ENCODE measurements at places on chromosomes 12 and 14.

DNA sequence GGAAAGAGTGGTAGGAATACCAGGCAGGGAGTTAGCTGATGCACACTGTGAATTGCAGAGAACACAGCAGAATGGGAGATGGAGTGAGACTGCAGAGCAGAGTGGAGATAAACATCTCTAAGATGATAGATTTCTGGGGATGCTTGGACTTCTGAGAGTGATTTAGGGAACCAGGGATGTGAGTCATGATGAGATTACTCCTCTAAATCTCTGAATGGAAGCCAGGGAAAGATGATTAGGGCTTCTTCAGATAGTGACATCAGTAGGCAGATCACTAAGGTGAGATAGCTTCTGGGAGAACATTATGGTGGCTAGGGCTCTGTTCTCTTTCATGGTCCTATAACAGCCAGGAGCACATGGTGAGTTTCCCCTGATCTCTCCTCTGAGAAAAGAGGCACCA lies 501.5 kb upstream of the USP15 start:
- no peak for DNase-seq

- DNase-seq, result no peak
These were observed 218.4 kb downstream of the ADAMTS20 start for GRCh38 chr12:43333644-43334043.

GRCh38 chr12:52687497-52688385 lies 7.5 kb upstream of the KRT1 start:
- DNase-seq, result no peak

DNA sequence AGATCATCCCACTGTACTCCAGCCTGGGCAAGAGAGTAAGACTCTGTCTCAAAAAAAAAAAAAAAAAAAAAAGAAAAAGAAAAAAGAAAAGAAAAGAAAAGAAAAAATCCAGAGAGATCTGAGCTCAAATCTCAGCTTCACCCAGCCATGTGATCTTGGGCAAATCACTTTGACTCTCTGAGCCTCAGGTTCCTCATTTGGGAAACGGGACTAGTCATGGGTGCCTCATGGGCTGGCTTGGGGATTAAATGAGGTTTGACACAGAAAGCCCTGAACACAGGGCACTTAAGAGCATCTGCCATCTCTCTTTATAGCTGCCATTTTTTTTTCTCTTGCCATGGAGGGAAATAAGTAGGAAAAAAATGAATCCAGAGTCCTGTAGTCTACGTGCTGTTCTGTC lies 86.2 kb upstream of the MYL2 start:
- no peak for DNase-seq

DNA sequence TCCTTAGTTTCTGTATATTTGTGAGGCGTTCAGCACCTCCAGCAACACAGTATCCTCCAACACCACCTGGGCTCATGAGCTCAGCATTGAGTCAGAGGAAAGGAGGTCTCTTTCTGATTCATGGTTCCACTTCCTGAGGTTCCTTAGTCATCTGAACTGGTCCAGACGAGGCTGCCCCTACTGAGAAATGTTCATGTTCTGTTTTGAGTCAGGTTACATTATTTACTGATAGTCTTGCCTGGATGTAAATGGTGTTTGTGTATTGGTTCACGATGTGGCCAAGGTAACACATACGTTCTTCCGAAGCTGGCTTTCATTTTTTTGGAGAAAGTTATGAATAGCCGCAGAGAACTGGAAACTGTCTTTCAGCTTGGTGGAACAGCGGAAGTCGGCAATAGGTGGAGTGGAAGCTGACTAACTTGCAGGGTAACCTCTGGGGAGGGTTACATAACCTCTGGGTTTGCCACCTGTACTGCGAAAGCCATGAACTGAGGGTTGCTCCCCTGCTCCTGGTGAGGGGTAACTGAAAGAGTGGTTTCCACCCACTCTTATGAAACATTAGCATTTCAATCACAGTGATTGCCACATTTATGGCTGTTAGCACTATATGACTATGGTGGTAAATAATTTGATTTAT lies 42.2 kb upstream of the MANSC4 start:
- DNase-seq, result no peak

DNA sequence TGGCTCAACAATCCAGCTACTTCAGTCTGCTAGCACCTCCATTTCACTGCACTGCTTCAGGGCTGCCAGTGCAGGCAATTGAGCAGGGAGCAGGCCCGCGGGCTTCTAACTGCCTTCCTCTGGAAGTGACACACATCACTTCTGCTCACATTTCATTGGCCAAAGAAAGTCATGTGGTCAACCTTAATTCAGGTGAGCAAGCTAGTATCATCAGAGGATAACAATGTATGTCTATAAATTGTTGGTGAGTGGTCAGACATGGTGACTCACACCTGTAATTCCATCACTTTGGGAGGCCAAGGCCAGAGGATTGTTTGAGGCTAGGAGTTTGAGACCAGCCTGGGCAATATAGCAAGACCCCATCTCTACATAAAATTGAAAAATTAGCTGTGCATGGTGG lies 22.3 kb upstream of the CHGA start:
- DNase-seq, result no peak

DNA sequence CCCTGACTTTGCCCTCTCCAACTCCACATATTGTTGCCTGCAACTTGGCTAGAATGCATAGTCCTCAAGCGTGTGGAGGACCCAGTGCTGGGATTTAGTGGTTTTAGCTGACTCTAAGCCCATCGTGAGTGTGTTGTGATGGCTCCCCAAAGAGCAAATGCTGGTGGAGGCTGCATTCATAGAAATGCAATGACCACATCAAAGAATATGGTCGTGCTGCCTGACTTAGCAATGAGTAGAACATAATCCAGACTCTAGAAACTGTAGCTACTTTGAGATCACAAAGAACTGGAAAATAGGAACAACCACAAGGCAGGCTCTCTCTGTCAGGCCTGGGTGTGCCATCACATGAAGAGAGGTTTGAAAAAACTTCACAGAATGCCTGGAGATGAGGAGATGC lies 1.3 kb downstream of the DYRK4 start:
- DNase-seq, result no peak

DNA sequence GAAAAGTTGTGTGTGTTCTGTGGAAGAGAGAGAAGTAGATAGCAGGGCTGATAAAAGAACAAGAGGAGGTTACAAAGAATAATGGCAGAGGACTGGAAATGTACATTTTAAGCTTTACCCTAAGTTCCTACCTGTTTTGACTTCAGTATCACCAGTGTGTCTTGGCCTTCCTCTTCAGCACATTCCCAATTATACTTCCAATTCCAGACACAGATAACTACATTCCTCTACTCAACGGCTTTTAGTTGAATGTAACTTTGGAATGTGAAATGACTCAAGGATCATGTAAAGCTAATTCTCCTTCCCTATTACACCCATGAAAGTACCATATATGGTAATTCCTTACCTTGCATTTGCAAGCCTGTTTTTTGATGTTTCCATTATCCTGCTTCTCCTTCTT lies 5.0 kb downstream of the MGST1 start:
- no peak for DNase-seq

DNA sequence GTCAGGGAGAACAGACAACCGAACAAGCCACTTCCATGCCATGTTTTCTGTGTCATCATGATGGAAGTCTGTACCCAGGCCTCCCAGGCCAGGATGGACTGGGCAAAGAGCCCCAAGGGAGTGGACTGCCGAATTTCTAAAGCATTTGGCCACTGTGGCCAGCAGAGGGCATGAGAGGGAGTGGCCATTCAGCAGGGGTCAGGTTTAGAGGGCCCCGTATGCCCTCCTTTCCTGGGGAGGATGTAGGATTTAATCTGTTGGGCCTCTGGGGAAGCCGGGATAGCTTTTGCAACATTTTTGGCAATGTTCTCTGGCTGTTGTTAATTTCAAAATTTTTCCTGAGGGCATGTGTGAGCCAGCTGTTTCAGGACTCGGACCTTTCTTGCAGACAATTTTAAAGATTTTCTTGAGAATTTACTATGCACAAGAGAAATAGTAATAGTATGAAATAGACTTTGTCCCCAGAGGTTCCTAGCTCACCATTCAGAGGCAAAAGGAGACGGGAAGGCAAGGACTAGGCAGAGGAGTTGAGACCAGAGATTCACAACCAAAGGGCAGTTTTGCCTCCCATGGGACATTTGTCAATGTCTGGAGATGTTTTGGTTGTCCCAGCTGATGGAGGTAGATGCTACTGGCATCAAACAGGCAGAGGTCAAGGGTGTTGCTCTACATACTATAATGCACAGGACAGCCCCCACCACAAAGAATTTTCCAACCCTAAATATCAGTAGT lies 18.0 kb downstream of the ACACB start:
- DNase-seq, result no peak

- DNase-seq, result no peak
These were observed 161.8 kb upstream of the IGF1 start for GRCh38 chr12:102642199-102642598.

DNA sequence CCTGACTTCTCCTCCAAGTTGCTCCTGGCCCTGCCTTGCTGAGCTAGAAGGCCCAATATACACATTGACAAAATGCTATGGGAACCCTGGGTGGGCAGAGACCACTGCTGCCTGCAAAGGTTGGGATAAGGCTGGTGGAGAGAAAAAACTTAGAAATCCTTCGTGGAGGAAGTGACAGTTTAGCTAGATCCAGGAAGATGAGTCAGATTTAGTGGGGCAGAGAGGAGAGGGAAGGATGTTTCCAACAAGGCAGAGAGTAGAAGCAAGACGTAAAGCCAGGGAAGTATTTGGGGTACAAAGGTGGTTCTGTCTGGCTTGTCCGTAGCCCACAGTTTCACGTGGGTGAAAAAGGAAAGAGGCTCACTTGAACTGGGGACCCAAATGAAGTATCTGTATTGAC lies 69.0 kb upstream of the CLMN start:
- no peak for DNase-seq

DNA sequence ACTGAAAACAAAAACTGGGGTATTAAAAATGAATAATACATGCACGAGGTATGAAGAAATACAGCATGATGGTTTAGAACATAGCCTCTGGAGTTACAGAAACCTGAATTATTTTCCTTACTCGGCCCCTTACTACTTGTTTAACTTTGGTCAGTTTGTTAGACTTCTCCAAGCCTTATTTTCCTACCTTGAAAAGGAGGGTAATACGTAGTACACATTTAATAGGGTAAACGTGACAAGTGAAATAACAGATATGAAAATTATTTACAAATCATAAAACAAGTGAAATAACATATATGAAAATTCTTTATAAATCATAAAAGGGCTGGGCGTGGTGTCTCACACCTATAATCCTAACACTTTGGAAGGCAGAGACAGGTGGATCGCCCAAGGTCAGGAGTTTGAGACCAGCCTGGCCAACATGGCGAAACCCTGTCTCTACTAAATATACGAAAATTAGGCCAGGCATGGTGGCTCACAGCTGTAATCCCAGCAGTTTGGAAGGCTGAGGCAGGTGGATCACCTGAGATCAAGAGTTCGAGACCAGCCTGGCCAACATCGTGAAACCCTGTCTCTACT lies 11.4 kb upstream of the PKP2 start:
- no peak for DNase-seq

GRCh38 chr12:2258025-2258424 lies 205.2 kb downstream of the CACNA1C start:
- DNase-seq, result no peak

DNA sequence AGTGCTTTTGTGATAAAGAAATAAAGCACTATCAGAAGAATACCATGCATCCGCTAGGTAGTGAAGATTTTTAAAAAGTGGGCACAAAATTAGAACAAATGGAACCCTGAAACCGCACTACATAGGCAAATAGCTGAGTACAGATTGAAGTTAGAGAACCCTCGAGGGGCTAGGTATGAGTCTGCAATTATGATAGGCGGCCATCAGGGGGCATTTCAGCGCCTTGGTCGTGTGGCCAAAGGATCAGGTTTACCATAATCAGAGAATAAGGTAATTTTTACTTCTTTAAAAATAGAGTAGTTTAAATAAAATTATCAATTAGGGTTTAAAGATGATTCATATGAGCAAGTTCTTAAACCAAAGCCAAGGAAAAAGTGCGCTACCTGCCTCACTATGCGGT lies 129.8 kb downstream of the TMX1 start:
- no peak for DNase-seq

DNA sequence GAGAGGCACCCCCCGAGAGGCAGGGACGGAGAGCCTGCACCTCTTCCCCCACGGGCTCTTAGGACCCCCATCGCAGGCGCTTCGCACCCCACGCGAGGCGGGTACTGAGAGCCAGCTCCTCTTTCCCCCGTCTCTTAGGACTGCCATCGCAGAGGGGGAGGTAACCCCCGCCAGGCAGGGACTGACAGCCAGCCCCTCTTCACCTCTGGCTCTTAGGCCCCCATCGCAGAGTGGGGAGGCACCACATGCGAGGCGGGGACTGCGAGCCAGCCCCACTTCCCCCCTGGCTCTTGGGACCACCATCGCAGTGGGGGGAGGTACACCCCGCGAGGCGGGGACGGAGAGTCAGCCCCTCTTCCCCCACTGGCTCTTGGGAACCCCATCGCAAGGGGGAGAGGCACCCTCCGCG lies 46.1 kb downstream of the DDX11 start:
- no peak for DNase-seq

DNA sequence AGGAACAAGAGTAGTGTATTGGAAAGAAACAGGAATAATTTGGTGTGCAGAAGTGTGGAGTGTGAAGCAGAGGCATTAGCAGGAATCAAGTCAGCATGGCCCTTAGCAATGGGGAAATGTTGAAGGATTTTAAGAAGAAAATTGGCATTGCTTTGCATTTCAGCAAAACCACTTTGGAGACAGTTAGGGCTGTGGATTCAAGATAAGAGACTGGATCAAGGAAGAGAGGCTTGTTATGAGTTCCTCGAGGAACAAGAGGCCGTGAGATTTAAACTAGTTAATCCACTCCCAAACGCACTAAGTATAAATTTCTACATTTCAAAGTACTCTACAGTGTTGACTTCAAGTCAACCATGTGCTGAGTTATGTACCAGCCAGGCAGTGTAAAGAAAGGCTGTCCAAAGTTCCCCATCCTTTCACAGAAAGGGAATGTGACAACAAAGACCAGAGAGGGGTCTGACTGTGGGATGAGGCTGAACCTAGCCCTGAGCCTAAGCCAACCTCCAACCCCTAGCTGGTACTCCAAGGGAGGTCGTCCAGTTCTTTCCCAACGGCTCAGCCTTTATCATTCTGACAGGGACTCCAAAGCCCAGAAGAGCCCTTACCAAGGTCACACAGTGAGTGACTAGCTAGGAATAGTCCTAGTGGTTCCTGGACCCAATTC lies 91.2 kb upstream of the BMP4 start:
- no peak for DNase-seq

DNA sequence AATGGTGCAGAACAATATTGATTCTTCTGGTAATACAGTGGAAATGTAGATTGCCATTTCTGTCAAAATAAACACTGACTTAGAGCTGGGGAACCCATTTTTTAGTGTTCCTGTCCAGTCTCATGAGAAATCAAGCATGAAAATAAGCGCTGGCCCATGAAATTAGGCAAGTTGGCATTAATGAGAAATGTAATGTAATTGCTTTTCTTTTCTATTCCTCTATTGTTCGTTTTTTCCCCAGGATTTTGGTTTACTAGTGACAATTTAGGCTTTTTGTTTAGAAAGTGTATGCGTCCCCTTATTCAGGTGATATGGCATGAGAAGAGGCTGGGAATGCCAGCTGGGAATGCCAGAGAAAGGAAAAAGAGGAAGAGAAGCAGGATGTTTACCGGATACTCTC lies 64.4 kb upstream of the KICS2 start:
- no peak for DNase-seq

GRCh38 chr12:57552835-57553313 lies 3.0 kb downstream of the KIF5A start:
- DNase-seq, result no peak

Data from ovary (tissue), 10 donors.